ENCODE measurements at places on chromosomes 4 and X. TPM values are rescaled to one million over a fixed set of nuclear protein-coding genes. Genes with fewer than 3 reads are reported as not detected.

CCNB3 gene
- total RNA-seq, result 0.21 TPM

DNA sequence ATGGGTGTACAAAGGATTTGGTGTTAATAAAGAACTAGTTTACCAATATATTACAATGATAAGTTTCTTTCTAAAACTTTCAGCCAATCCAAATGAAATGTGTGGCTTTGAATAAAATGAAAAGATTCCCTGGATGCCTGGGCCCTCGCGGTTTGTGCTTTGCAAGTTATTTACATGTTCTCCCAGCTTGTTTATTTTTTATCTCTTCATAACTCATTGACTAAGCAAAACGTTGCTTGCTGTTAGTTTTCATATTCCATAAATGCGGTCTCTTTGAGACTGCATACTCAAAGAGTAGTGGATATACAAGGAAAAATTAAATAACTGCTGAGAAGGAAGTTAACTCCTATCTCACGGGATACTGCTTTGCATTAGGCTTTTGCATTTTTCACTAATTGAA is 26.0 kb downstream of the FHDC1 start:
- DNase-seq, result no peak

GRCh38 chr4:163621821-163622220 is 127.3 kb downstream of the TMA16 start:
- DNase-seq, result no peak

DNA sequence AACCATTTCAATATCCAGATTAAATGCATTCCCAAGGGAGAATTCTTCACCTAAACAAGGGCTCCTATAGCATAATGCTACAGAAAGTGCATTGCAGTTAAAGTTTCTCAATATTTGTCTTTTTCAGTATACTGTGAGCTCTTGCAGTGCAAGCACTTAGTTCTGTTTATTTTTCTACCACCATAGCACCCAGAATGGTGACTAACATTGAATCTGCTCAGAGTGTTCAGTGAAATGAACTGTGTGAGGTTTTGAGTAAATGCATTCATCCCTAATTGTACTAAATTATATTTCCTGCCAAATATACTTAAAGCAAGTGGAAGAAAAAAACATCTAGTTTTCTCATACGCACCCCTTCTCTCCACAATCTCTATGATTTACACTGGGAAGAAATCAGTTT is 383.9 kb downstream of the PCDH7 start:
- DNase-seq, result no peak

DNA sequence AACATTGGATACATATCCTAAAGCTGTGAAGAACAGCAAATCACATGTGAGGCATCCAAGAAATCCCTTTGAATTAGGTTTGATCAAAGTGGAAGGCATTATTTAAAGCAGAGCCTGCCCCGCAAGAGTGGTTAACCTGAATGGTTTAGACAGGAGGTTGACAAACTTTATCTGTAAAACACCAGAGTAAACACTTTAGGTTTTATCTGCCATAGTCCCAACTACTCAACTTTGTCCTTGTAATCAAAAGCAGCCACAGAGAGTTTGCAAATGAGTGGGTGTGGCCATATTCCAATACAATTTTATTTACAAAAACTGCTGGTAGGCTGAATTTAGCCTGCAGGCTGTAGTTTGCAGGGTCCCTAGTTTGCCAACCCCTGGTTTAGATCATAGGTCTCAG is 25.2 kb upstream of the FGFBP2 start:
- no peak for DNase-seq

DNA sequence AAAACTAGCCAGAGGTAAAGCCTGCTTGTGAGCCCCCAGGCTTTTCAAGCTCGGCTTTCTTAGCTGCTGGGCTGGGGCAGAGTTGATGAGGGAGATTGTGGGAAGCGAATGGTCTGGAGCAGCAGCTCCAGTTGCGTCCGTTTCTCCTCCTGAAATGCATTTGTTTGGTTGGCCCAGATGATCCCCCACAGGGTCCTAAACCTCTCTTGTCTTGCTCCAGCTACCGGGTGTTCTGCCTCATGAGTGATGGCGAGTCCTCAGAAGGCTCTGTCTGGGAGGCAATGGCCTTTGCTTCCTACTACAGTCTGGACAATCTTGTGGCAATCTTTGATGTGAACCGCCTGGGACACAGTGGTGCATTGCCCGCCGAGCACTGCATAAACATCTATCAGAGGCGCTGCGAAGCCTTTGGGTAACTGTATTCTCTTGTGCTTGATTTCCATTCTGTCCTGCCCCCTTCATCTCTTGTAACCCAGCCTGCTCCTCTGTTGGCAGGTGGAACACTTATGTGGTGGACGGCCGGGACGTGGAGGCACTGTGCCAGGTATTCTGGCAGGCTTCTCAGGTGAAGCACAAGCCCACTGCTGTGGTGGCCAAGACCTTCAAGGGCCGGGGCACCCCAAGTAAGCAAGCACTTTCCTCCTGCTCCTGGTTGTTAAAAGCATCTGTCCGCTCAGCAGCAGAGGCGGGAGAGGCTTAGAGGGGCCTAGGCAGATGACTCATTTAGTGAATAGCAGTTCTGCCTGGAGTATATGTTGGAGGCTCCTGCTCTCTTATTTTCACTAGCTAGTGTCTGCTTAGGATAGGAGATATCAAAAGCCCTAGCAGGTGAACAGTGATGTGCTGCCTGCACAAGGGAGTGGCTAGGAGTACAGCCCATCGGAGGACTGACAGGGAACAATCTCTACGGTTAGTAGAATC is 15.3 kb downstream of the TKTL1 start:
- DNase-seq, result no peak

All from urinary bladder (tissue), 4 donors.